ENCODE measurements at places on chromosomes 1 and 21.

DNA sequence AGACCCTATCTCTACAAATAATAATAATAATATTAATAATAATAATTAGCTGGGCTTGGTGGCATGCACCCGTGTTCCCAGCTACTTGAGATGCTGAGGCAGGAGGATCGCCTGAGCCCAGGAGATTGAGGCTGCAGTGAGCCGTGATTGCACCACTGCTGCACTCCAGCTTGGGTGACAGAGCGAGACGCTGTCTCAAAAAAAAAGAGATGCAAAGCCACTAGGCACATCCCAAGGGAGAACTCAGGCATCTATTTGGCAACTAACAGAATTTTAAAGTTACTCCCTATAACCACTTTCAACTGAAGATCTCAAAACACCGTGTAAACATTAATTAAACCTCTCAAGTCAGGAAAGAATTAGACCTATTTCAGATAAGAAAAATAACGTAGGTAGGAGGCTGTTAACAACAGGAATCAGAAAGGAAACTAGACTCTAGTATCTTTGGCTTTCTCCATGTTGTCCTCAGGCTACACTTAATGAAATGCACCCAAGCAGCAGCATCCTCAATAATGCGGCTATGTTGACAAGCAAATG, 3.7 kb downstream of the RNF19B start:
- DNase-seq, result no peak

GRCh38 chr1:188514917-188515316, 1686.2 kb downstream of the PLA2G4A start:
- no peak for DNase-seq

- no peak for DNase-seq
Measured at GRCh38 chr1:184036517-184036949, 995 bp downstream of the COLGALT2 start.

DNA sequence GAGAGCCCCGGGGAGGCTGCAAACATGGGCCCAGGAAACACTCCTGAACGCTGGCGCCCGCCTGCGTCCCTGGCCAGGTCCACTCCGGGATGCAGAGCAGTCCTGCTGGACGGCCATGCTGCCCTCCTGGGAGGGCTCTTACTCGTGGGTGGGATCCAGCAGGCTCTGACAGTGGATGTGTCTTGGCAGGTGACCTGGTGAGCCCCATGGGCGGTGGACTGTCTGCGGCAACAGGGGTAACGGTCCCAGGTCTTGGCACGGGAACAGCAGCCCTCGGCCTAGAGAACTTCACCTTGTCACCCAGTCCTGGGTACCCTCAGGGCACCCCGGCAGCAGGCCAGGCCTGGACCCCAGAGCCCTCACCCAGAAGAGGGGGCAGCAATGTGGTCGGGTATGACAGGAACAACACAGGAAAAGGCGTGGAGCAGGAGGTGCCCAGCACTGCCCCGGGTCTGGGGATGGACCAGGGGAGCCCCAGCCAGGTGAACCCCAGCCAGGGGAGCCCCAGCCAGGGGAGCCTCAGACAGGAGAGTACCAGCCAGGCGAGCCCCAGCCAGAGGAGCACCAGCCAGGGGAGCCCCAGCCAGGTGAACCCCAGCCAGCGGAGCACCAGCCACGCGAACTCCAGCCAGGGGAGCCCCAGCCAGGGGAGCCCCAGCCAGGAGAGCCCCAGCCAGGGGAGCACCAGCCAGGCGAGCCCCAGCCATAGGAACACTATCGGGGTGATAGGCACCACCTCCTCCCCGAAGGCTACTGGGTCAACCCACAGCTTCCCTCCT, 39.8 kb downstream of the UMODL1 start:
- no peak for DNase-seq

DNA sequence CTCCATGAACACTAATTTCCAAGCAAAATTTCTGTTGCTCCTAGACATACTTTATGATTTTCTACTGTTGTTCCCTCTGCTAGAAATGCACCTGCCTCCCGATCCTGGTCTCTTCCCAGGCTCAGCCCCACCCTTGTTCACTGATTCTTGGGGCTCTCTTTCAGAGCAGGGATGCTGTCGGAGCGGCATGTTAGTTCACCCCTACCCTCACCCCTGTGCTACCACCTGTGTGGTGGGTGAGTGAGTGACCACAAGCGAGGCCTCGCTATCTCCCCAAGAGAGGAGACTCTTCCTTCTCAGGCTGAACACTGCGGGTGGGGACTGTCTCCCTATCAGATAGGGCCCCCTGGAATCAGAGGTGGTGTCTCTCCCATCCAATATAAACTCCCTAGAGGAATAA, 4.9 kb upstream of the S100A8 start:
- no peak for DNase-seq

DNA sequence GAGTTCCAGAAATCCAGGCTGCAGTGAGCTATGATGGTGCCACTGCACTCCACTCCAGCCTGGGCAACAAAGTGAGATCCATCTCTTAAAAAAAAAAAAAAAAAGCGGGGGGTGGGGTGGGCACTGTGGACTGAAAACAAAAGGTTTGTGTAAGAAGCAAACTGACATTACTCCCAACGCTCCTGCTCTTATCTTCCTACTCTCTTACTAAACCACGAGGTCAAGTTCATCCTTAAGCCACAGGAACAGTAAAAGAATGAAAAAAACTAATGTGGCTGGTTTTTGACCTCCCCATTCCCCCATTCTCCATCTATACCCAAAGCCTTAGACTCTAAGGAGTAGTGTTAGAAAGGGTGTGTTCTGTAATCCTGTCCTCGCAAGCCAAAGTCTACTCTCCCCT, 30.8 kb downstream of the TFAP2E start:
- DNase-seq, result no peak

- DNase-seq, result no peak
Measured at GRCh38 chr21:45846373-45847160, 135.0 kb upstream of the COL6A1 start.

DNA sequence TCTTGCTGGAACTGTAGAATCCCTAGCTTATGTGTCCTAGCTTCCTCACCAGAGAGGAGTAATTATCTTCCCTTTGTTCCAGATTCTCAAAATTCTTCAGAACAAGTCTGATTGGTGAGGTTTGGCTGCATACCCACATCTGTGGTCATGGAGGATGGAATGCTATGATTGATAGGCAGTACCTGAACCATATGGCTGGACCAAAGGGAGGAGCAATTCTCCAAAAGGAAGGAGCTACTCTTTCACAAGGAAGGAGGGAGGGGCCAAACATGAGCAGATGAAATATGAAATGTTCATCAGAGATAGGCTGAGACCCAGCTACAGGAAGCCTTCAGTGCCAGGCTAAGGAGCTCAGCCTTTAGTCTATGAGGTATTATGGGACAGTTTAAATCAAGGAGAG, 5.0 kb upstream of the RNF19B start:
- DNase-seq, result no peak

DNA sequence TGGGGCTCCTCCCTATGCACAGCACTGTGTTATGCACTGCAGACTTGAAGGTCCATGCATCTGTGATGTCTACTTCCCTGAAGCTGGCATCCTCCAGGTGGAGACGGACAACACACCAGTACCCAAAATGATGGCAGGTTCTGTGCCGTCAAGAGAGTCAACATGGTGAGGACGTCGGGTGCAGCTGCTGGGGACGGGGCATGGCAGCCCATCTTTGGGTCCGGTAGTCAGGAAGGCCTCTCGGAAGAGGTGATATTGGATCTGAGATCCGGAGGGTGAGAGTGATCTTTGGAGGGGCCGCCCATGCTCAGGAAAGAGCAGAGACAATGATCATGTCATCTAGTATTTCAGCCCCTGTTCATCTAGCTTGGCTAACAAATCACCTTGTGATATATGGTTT, 104.1 kb downstream of the RIPK4 start:
- DNase-seq, result no peak

GRCh38 chr1:156881663-156882062, 11.9 kb upstream of the PEAR1 start:
- no peak for DNase-seq

DNA sequence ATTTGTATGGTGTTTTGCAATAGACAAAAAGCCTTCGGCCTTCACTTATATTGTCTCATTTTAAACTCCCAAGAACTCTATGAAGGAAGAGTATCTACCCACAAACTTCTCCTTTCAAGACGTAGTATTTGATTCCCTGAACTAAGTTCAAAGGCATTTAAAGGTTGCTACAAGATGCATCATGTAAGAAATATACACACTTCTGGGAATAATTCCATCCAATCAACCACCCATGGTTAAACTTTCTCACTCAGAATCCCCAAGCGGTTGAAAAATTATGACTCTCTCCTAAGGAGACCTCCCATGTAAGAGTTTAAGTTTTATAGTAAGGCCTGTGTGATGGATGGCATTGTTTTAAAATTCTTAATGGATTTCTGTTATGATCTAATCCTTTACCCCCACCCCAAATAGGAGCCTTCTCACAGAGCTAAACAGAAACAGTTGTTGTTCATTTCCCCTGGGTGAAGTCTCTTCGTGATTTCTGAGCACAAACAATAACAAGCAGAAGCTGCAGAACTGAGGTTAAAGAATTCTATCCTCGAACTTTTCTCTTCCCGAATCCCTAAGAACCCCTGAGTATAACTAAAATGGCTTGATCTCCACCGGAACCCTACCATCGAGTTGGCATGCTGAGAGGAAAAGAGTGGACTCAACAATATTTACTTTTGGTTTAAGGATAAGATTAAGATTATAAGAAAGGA, 185.0 kb downstream of the TGFBR3 start:
- no peak for DNase-seq

DNA sequence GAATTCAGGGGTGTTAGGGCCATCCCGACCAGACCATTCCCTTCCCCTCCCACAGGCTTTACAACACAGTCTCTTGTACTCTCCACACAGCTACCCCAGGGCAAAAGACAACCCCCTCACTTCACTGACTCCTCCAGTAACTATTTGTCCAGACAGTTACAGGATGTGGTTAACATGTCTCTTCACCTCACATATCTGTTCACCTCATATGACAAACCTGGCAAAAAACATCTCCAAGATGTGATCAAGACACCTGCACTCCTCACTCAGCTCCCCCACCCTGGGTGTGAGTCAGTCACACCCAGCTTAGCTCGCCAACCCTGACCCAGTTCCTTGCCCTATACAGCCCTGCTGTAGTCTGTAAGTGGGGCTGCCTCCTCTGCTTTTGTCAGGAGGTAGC, 490.5 kb upstream of the CHRM3 start:
- DNase-seq, result no peak

DNA sequence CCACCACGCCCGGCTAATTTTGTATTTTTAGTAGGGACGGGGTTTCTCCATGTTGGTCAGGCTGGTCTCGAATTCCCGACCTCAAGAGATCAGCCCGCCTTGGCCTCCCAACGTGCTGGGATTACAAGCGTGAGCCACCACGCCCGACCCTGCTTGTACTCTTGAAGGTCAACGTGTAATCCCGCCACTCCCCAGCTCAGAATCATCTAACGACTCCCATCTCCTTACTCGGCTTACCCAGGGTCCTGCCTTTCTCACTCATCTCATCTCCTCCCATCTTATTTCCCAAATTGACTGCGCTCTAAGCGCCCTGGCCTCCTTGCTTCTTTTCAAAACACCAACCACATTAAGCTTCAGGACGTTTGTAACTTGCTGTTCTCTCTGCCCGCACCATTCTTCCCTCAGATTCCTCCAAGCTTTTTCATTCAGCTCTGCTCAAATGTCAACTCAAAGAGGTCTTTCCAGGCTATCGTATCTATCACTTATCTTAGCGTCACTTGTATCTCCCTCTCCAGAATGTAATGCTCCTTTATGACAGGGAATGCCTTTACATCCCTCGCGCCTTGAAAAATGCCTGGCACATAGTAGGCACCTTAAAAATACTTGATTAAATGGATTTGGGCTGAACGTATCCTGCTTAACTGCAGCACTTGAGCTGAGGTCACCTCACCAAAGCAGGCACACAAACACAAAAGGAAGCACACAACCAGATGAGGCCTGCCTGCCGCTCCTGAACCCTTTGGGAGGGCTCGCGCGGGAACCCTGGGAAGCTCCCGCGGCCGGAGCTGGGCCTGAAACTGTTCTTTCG, 1.4 kb upstream of the USP1 start:
- no peak for DNase-seq

GRCh38 chr1:116770625-116771024, 16.4 kb downstream of the CD2 start:
- DNase-seq, result no peak

- no peak for DNase-seq
Measured at GRCh38 chr1:111812306-111812705, 56.6 kb downstream of the DDX20 start.

GRCh38 chr1:203593723-203594122, 32.9 kb upstream of the ATP2B4 start:
- peak; percentile 39 for DNase-seq

GRCh38 chr1:42966688-42967612, 8.3 kb upstream of the SLC2A1 start:
- DNase-seq, result no peak

DNA sequence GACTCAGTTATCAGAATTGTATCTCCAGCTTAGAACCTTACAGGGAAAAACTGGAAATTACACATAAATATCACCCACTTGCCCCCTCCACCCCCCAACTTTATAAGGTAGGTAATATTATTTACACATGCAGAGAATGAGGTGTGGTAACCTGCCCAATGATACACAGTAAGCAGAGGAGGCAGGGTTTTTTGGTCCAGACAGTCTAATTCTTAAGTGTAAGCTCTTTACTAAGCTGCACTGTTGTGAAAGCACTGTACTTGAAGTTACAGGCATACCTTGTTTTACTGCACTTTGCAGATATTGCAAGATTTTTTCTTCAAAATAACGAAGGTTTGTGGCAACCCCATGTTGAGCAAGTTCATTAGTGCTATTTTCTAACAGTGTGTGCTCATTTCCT, 24.8 kb upstream of the MYOCOS start:
- DNase-seq, result no peak

GRCh38 chr21:34073032-34073748, at the start of the genes MRPS6 and SLC5A3:
TSS of gene MRPS6 (plus strand) at chr21:34073578. CDS start at chr21:34073701, 123 bp downstream.
TSS of gene SLC5A3 (plus strand) at chr21:34073578. CDS start at chr21:34095199, 21,621 bp downstream.
- DNase-seq, result peak; percentile 51

DNA sequence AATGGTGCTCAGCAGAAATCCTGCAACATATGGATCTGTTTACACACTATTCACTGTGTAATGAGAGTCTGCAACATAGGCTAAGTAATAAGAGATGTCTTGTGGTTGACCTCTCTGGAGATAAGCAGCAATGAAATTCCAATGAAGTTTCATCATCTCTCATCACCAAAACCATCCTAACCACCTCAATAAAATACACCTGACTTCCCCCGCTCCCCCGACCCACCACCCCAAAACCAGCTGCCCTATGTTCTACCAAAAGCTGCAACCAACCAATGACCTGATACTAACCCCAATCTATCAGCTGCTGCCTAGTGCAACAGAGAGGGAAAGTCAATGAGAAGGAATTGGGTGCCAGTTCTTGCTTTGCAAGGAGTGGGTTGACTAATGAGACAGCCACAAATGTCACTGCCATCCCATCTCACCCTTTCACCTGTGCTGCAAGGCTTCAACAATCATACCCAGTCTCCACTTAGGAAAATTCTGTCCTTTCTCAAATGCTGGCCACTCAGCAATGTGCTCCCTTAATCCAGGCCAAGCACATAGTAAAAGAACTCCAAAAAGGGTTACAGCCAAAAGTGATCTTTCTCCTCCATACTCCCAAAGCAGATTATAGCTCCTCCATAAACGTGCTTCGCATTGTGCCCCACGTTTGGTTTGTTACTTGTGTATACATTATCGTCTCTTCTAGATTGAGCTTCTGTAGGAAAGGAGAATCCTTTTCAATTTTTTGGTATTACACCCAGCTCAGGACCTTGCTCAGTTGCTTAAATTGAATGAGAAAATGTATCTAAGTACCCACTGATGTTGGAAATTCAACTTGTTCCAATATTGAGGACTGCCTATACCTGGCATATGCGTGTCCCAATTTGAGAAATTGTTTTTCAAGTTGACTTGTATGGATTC, 29.0 kb downstream of the MRPL39 start:
- no peak for DNase-seq
